ENCODE measurements at places on chromosomes 6 and 20.

DNA sequence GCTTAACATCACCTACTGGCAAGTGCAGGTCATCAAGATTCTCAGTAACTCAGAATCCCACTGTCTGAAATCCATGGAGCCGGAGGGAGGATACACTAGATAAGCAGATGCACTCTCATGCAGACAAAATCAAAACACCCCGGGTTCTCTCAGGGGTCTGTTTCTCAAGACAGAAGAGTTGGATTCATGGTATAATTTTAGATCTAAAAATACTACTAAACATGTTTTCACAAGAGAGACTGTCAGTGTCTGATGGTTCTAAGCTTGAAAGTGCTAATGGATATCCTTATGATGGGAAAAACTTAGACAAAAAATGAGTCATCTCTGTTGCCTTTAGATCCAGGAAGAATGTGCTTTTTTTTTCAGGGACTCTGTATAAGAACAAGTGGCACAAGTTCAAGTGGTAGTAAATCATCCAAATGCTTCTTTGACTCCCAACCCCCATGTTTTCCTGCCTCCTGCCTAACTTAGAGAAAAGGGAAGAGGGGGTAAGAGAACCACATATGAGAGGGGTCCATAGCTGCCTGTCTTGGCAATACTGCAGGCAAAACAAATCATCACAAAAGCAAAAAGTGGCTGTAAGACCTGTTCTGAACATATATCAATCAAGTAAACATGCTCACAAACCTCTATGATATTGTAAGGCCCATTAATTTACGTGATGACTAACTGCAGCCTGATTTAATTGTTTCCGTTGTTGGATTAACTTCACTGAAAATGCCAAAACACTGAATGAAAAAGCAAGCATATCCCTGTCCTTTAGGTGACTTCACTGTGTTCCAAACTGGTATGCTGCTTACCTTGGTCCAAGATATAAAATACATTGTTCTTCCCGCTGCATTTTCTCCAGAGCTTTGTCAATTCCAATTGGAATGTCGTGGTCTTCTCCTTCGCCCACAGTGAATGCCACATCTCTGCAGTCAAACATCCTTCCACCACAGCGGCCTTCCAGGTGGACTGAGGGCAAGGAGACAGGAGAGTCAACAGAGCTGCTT is 84.0 kb upstream of the TULP1 start:
- DNase-seq, result no peak

GRCh38 chr6:107611094-107611810 is 121.3 kb downstream of the SOBP start:
- no peak for DNase-seq

GRCh38 chr6:155958550-155958949 is 502.9 kb upstream of the NOX3 start:
- DNase-seq, result no peak

DNA sequence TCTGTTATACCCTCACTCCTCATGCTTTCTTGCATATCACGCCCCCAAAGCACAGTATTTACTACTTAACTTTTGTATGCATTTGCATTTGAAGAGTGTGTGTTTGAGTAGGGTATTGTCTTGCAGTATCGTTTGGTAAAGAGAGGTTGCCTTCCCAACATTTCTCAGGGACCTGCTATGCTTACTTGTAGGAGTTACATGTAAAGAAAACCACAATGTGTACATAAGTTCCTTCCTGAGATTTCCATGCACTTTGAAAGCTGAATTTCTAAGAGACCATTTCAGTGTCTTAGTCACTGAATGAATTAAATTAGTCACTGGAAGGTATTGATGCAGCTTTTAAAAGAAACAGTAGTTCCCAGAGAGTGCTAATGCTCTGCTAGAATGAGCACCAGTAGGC is 159.3 kb upstream of the LAMA2 start:
- no peak for DNase-seq

DNA sequence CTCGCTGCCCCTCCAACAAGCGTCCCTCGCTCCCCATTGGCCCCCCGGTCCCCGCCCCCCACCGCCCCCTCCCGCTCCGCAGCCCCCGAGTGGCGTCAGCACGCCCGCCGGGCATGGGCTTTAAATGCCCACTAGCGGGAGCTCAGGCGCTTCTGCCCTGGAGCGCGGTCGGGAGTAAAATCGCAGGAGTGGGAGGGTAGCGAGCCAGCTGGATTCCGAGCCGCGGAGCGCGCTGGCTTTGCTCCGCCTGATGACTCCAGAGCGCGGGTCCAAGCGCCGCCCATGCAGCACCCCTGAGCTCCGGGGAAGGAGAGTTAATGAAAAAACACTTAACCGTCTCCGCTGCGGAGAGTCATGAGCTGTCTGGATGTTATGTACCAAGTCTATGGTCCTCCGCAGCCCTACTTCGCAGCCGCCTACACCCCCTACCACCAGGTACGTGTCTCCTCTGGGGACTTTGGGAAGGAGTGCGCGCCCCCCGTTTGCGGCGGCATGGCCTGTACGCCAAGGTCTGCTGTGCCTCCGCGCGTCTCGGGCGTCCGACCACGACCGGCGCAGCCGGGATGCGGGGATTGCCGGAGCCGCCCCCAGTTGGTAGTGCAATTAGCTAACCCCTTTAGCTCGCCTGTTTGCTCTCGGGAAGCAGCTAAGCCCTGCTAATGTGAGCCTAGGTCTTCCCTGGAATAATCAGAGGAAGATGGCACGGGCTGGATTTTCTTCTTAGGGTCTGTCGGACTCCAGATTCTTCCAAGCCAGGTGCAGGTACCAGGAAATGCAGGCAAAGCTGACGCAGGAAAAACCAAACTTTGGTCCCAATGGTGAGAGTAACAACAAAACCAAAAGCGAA is at the start of gene VGLL2:
Gene VGLL2, plus strand, starts transcription at position 149 of the 847 bp plus-strand sequence. Its CDS starts 206 bp downstream, at position 355.
- DNase-seq, result no peak

- DNase-seq, result no peak
Observed at GRCh38 chr20:39433466-39433865, 471.3 kb downstream of the DHX35 start.

DNA sequence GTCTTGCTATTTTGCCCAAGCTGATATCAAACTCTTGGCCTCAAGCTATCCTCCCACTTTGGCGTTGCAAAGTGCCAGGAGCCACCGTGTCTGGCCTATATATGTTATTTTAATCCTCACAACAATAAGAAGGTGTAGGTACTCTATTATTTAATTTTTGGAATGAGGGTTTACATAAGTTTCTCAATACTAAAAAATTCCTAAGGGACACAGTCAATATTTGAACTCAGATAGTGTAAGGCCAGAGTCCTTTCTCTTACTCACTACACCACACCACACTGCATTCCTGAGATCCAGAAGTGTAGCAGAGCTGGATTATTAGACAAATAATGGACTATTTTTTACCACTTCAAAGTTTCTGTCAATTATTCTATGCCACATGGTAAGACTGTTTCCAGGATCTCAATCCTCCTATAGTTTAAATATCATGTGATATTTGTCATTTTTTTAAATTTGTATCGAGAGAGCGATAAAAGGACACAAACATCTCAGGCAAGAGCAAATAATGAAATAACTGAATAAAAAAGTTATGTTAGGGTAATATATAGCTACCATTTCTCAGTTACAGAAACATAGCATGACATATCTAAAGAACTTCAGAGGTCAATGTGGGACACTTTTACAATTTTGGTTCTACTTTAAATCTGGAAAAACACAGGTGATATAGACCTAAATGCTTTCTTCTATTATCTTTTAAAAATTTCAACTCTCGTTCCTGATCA is 162.2 kb upstream of the THEMIS start:
- DNase-seq, result no peak

GRCh38 chr6:11368760-11369159 is 136.3 kb upstream of the NEDD9 start:
- DNase-seq, result no peak

DNA sequence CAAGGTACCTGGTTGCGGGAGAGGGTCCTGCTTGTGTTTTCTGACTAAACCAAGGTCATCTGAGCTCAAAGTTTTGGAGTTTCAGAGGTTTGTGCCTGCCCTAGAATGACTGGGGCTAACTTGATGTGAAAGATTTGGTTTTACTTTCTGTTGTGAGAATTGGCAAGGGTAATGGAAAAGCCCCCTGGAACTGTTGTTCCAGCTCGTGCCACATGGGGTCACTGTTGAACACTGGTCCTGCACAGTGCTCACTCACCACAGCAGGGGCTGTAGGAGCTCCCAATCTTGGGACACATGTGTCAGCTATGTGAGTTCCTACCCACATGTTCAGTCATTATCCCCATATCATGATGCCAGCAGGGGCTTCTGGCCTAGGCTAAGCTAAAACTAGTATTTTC is 6.5 kb downstream of the TGM6 start:
- DNase-seq, result peak; percentile 56
